ENCODE measurements at places on chromosomes 3 and 15.

- DNase-seq, result no peak
Observed at GRCh38 chr3:23760325-23760724, 45.4 kb upstream of the UBE2E1 start.

- DNase-seq, result no peak
Observed at GRCh38 chr3:169429328-169429727, 234.2 kb downstream of the MECOM start.

DNA sequence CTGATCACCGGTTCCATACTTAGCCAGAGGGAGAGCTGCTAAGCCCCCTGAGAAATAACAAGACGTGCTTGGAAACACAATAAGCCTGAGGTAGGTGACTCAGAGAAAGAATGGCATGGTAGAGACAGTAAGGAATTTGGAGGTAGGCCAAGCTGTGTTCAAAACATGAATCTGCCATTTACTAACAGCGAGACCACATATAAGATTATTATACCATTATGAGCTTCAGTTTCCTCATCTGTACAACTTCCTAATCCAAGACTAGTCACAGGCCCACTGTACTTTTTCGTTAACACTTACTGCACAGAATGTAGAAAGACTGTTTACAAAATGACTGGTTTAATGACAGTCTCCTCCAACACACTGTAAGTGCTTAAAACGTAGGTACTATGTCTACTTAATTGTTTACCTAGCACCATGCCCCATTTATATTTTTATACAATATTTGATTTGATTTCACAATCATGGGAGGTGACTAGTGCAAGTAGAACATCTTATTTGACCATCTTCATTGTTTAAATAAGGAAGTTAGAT lies 25.7 kb downstream of the ATOSA start:
- no peak for DNase-seq

DNA sequence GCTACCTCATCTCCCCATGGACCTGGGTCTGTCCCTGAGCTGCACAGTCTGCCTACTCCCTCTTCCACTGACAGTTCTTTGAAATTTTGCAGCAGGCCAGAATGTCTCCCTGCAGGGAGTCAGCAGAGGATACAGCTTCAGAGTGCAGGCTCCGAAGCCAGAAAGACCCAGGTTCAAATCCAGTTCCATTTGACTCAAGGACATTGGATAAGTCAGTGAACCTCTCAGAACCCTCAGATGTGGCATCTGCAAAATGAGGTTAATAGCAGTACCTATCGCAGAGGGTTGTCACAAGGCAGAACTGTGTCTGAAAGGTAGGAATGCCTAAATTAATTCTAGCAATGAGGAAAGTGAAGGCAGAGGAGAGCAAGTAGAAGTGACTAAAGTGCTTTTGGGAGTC lies 244.4 kb upstream of the TRIM42 start:
- no peak for DNase-seq

DNA sequence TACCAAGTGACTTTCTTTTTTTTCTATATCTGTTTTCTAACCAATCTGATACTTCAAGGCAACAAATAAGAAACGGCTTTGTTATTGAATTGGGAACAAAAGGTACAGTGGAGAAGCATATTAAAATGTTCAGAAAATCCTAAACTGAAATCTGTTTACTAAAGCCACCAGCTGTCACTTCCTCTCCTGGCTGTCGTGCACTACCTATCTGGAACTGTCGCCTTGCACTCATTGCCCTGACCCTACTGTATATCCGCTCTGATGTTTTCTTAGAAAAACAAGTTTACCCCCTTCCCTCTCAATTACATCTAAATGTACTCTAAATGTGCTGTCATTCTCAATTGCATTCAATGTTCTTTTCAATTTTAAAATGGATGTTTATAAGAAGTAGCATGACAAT lies 439.8 kb upstream of the ARRDC4 start:
- no peak for DNase-seq

- DNase-seq, result no peak
Observed at GRCh38 chr3:4754180-4755086, 224.8 kb upstream of the BHLHE40 start.

DNA sequence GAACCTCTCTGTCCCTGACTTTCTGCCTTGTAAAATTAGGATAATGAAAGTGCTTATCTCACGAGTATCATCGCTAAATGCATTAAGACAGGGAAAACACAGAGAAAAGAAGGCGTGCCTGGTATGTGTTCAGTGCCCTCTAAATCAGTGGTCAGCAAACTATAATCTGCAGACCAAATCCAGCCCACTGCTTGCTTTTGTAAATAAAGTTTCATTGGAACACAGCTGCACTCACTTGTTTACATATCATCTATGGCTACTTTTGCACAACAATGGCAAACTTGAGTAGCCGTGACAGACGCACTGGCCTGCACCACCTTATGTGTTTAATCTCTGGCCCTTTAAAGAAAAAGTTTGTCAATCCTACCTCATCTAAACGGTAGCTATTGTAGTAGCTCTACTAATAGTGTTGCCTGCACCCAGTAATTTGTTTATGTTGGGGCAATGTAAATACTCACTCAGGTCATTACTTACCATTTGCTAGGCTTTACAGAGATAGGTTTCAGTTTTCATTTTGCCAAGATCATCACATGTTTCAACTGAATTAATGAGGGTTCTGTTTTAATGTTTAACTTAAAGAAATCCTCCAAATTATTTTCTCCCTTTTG lies 229.4 kb downstream of the FEZF2 start:
- no peak for DNase-seq

- DNase-seq, result no peak
Observed at GRCh38 chr3:47082519-47082918, 81.4 kb downstream of the SETD2 start.

- DNase-seq, result no peak
Observed at GRCh38 chr3:28989646-28990089, 291.2 kb upstream of the RBMS3 start.

DNA sequence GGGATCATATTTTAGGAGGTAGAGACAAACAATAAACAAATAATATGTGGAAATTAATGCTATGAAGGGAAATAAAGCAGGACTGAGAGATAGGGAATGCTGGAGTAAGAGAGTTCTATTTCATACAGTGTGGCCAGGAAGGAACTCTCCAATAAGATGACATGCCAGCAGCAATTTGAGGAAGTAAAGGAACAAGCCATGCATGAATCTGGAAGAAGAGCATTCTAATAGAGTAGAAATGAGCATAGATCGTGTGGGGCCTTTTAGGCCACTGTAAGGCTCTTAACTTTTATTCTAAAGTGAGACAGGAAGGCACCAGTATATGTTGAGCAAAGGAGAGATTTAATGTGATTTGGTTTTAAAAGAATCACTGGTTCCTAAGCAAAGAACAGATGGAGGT lies 126.3 kb downstream of the DMXL2 start:
- no peak for DNase-seq

DNA sequence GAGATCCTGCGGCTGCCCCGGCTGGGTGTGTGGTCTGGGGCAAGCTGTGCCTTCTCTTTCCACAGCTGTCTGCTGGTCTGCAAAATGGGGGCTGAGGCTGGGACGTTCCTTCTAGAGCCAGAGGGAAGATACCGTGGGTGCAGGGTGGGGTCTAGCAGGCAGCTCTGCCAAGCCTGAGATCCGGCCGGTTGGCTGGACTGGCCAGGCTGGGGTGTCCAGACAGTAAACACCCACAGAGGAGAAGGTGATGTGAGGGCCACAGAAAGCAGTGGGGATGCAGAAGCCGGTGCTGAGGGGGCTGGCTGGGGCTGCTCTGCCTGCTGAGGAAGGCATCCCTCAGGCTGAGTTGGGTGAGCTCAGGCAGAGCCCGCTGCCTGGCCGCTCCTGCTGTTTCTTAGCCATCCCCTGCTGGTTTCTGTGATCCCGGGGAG lies 46.1 kb downstream of the FBLN2 start:
- no peak for DNase-seq

GRCh38 chr3:191414286-191414685 lies 46.7 kb upstream of the PYDC2 start:
- DNase-seq, result no peak

DNA sequence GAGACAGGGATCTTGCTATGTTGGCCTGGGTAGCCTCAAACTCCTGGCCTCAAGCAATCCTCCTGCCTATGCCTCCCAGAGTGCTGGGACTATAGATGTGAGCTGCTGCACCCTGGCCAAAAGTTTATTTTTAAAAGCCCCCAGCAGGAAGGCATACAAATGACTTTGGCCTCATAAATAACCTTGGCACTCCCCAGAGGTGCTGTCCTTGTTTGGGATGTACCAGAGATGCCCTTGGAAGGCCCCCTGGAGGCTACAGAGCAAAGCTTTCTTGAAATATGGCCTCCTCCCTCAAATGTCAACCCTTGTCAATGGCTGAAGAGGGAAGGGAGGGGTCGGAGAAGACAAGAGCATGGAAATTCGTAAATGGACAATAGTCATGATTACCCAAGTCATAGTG lies 14.0 kb upstream of the RTP3 start:
- no peak for DNase-seq
